ENCODE measurements at places on chromosomes 11 and 22.

- DNase-seq: no peak
These were observed 74.5 kb upstream of the ARFGAP3 start for GRCh38 chr22:42931421-42932196.

- no peak for DNase-seq
These were observed 82.3 kb downstream of the PDE2A start for GRCh38 chr11:72591785-72592502.

DNA sequence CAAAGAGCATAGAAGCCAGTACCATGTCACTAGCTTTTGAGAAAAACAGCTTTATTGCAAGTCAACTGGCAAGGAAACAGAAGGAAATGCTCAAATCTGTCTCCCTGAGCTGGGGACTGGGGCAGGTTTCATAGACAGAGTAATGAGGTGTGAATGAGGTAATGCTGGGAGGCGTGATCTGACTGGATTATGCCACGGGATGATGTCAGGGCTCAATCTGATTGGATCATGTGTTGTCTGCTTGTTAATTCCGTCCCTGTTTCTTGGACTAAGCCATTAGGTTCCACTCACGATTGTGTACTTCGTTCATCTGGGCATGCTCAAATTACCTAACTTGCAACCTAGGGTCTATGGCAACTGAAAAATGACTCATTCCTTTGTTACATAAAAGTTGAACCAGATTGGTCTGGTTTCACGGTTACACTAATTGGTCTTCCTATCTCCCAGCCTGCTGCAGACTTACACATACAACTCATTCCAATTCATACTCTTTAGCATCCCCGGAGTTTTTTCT lies 20.2 kb upstream of the OR10A5 start:
- DNase-seq: no peak

DNA sequence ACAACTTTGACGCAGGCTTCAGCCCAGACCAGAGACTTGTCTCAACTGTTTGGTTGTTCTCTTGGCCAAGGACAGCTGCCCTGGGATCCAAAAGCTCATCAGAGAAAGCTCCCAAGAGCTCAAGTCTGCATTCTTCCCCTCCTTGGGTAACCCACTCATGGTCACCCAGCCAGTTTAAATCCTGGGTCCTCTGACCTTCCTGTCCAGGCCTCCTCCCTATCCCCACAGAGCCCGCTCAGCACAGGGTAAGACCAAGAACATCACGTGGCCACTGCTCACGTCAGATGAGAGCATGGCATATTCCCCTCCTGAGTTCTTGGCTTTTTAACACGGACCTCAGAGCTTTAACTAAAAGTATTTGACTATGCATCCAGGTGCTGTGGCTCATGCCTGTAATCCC lies 25.8 kb downstream of the TSKU start:
- DNase-seq: no peak

GRCh38 chr22:36385491-36386350 lies 2.0 kb downstream of the MYH9 start:
- DNase-seq: no peak

DNA sequence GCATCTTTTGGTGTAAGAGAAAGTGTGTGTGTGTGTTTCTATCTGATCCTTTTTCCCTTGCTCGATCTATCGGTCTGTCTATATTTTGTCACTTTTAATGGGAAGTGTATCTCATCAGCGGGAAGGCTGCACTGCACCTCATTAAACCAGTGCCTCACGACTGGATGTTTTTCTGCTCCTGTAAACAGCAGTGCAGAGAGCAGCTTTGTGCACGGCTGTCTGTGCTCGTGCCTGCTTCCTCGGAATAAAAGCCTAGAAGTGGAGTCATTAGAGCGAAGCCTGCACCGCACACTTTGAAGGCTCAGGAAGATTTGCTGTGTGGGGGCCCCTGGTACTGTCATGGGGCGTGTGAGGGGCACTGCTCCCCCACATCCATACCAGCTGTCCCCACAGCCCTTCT lies 27.0 kb upstream of the PARVG start:
- no peak for DNase-seq

DNA sequence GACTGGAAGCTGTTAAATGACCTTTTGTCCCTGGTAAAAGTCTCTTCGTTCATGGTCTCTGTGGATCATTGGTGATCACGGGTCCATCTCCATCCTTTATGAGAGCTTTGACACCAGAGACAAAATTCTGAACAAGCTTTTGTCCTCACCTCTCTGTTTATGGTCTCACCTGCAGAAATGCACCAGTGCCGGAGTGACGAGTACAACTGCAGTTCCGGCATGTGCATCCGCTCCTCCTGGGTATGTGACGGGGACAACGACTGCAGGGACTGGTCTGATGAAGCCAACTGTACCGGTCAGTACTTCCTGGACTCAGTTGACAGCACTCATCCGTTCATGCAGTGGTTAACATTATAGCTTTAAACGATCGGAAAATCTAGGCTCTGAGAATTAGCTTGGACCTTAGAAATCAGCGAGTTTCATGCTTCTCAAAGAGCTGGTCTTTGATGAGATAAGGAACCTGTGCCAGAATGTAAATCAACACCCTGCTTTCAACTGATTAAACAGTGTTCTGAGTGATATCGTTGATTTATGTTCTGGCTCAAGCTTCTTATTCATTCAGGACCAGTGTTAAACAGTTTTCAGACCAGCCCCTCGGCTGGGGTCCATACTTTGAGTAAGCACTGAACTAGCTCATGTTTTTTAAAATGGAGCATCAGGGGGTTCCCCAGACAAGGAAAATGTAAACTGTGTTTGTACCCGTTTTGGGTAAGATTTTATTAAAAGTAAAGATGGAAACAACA lies 124.5 kb upstream of the SORL1-AS1 start:
- DNase-seq: no peak

DNA sequence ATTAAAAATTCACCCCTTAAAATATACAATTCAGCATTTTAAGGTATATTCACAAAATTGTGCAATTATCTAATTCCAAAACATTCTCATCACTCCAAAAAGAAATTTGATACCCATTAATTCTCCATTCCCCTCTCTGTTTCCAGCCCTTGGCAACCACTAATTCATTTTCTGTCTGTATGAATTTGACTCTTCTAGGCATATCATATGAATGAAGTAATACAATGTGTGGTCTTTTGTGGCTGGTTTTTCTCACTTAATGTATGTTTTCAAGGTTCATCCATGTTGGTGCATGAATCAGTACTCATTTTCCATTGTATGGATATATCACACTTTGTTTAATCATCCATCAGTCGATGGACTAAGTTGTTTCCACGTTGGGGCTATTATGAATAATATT lies 29.0 kb upstream of the ACCSL start:
- no peak for DNase-seq

DNA sequence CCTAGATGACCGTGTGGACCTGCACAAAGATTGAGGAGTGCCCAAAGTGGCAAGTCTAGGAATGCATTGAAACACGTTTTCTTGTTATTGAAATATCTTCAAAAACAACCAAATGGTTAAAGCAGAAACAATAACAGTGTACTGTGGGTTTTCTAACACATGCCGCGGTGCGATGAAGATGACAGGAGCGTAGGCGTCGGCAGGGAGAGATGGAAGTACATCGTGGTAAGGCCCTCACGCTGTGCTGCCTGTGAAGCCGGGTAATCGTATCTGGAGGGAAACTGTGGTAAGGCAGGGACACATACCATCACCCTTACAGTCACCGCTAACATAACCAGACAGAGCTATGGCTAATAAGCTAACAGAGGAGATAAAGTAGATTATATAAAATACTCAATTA lies 261.4 kb downstream of the TBC1D22A start:
- no peak for DNase-seq

- no peak for DNase-seq
These were observed 3.8 kb downstream of the NADSYN1 start for GRCh38 chr11:71456831-71457230.

DNA sequence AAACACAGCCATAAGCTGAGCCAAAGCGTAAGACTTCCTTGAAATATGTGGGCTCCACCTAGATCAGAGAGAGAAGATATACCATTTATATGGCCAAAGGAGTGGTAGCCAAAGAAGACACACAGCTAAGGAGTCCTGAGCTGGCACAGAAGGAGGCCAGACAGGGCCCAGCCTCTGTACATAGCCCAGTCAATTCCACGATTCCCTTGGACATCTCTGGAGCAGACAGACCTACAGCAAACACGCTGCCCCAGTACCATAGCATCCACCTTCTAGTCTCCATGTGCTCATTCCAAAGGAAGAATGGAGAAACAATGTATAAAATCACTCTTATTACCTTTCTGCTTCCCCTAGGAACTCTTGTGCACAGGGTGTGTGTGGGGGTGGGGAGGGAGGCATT lies 102.1 kb upstream of the LDLRAD3 start:
- DNase-seq: no peak

DNA sequence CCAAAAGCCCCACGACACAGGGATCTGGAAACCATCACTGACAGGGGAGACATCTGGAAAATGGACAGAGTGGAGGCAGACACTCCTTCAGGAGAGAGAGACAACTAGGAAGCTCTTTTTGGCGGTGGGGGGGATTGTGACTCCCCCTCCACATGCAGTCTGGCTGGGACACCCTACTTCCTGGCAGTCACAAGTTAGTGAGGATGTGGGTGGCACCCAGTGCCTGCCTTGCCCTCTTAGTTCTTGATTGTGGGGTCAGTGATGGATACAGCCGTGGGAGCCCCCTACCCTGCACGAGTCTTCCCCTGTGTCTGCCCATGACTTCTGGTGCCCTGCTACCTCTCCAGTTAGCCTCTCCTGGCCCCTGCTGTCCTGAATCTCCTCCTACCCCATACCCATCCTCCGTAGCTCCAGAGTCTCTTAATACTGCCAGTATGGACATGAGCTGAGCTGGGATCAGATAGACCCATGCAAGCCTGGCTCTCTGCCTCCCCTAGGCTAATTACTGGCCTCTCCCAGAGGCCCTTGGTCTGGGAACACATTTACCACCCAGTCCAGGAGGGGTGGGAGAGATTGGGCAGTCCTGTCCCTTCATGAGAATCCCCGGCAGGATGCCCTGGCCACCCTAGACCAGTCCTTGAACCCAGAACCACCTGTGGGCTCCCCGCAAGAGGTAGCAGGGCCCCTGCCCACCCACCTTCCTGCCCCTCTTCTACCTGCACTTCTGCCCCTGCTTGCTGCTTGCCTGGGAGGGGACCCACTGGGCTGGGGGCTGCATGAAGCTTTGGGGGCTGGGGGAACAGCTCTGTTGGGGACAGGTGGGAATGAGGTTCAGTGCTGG lies 22.8 kb downstream of the RHBDD3 start:
- DNase-seq: peak; percentile 9

DNA sequence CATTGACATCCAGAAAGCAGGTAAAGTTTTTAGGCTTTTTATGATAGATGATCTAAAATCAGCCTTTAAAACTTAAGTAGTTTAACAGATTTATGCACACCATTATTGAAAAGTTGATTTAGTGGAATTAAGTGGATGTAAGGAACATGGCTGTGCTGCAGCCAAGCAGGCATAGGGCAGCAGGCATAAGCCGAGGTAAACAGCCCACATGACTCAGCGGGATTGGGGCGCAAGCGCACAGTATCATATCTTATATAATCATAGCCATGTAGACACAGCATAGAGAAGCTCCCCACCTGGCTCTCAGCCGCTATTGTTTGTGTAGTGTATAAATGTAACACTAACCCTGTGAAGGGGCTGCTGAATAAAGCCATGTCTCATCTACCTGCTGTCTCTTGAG lies 157.5 kb downstream of the WNT11 start:
- no peak for DNase-seq

DNA sequence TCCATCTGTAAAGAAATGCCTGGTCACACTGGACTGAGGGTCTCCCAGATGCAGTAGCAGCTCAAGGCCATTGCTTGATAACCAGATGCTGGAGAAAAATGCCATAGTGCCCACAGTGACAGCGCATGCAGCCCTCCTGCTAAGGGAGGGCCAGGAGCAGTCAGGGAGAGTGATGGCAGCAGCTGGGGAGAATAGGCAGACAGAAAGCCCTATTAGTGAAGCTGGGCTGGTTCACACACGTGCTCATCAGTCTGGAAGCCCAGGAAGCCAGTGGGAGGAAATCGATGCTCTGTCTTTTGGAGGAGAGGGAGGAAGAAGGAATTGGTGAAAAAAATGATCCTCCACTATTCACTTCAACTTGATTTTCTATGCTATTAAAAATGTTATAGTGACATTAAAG lies 82.9 kb downstream of the OSBP2 start:
- no peak for DNase-seq

GRCh38 chr11:10282117-10282516 lies 11.9 kb downstream of the SBF2 start:
- no peak for DNase-seq

- DNase-seq: no peak
These were observed 64.5 kb downstream of the MACROD1 start for GRCh38 chr11:64101461-64101860.

Measured in GM12891 (cell line).